Activated CD8-positive, alpha-beta memory T cell treated with anti-CD3 and anti-CD28 coated beads, Interleukin-2, amount 10 ng/mL, durations not matched to agents 7 days and 5 days (primary cell): ENCODE measurements at places on chromosomes 11 and 22.

GRCh38 chr11:76628408-76628947 is 42.1 kb downstream of the LRRC32 start:
- DNase-seq, result no peak

DNA sequence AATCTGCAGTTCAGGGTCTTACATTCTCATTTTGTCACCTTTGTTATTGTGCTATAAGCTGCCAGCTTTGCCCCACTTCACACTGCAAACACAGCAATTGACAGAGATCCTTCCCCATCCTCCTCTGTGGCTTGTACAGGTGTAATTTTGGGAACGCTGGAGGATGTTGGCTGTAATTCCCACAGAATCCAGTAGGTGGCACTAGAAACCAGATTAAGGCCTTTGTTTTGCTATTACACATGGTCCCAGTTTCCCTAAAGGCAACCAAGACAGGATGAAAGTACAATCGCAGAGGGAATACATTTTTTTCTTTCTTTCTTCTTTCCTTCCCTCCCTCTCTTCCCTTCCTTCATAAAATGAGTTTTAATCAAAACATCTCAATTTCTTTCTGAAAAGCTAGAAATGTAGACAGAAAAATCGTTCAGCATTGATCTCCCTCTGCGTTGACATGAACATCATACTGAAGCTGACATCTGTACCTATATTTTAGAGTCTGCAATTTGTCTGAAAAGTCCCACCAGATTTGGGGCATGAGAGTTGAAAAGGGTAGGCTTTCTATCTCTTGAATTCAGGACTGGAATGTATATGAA is 21.3 kb upstream of the NELL1 start:
- DNase-seq, result peak; percentile 44

- DNase-seq, result no peak
These were observed 21.2 kb downstream of the CLMP start for GRCh38 chr11:123173856-123174186.

DNA sequence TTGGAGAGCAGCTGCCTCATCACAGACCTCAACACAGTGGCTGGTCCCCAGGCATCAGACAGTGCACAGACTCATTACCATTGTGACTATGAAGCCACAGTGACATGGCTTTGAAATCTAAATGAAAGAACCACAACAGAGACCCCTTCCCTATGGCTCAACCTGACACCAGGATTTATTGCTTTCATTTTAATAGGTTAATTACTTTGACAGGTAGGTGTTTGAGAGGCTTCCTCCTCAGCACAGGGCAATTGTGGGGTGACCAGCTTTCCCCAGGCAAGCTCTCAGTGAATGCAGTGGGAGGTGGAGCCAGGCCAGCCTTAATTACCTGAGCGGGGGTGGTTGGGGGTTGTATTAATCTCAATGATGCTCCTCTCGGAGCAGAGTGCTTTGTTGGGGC is 102.3 kb downstream of the CHST1 start:
- DNase-seq, result no peak

- DNase-seq, result no peak
These were observed 17.8 kb downstream of the PRR5L start for GRCh38 chr11:36313750-36314433.

GRCh38 chr11:96303980-96304379 is 39.0 kb downstream of the MAML2 start:
- no peak for DNase-seq
